ENCODE measurements at places on chromosomes 11 and 22.

DNA sequence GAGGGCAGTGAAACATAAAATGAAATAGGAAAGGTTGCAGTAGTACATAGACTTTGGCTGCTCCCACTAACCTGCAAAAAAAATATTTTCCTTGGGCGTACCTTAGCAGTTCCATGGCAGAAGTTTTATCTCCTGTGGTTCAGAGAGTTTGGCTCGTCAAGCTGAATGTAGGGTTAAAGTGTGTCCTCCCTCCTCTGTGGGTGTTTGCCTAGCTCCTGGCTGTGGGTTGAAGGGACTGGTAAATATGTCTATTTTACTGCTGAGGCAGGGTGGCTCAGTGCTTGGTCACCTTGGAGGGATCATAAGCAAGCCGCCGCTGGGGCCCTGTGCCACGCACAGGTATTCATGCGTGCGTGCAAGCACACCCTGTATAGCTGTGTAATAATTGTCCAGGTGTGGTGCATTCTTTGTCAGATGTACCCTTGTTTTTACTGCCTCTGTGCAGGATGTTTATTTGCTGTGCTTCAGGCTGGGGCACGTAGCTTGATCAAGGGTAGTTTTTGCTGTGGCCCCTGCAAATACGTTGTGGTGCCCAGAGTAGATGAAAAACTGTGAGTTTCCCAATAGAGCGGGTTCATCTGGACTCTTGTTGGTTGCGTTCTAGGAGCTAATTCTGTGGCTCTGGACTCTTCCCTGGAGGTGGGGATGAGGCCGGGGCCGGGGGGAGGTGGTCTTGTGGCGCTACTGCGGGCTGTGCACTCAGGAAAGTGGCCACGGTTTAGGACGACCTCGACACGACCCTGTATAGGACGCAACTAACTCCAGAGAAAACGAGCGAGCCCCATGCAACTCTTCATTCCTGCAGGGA is 732 bp upstream of the SORL1 start:
- no peak for DNase-seq

- no peak for DNase-seq
Observed at GRCh38 chr22:46230262-46230901, 19.7 kb downstream of the CDPF1 start.

GRCh38 chr11:12270215-12270797 is 107.1 kb upstream of the PARVA start:
- no peak for DNase-seq

GRCh38 chr22:36963302-36963701 is 49.9 kb downstream of the CSF2RB start:
- no peak for DNase-seq

DNA sequence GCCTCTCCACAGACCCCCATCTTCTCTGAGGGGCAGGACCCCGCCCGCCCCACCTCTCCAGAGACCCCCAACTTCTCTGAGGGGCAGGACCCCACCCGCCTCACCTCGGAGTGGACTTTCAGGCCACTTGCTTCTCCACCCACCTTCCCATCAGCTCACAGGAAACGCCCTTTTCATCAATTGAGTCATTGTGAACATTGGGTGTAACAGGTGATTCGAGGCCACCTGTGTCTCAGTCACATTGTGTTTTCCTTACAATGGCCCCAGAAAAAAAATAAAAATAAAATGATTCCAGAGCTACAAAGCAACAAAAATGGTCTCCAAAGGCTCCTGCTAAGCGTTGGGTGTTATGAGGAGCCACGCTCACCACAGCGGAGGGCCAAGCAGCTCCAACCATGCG is 36.0 kb downstream of the BRD1 start:
- DNase-seq, result no peak

DNA sequence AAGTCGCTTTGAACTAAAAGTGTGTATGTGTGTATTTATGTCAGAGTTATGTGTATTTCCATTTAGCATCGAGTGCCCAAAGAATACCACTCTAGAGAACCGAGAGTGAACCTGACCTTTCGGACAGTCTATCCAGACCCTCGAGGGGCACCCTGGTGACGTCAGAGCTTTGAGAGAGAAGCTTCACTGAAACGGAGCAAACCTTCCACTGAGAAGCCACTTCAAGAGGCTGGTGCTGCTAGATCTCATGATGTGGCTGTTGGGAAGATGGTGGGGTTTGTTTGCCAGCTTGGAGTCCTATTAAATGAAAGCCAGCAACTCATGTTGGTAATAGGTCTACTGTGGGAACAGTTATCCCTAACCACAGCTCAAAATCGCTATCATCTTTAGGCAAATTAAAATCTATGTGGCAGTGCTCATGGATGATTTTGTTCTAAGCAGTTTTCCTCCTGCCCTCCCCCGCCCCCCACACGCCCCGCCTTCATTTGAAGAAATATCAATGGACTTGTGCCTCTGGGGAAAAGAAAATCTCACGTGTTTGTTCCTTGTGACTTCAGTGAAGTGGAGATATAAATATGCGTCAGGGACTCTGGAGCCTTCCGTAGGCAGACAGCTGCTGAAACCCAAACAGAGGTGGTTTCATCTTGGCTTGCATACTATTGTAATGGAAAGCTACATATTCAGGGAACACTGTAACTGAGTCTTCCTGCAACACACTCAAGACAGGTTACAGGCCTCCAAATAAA is 22.4 kb upstream of the C11orf96 start:
- DNase-seq, result no peak

- no peak for DNase-seq
Observed at GRCh38 chr11:66488957-66489356, 8.7 kb downstream of the DPP3 start.

GRCh38 chr11:12889243-12889642 is 119.9 kb upstream of the RASSF10 start:
- peak; percentile 39 for DNase-seq

DNA sequence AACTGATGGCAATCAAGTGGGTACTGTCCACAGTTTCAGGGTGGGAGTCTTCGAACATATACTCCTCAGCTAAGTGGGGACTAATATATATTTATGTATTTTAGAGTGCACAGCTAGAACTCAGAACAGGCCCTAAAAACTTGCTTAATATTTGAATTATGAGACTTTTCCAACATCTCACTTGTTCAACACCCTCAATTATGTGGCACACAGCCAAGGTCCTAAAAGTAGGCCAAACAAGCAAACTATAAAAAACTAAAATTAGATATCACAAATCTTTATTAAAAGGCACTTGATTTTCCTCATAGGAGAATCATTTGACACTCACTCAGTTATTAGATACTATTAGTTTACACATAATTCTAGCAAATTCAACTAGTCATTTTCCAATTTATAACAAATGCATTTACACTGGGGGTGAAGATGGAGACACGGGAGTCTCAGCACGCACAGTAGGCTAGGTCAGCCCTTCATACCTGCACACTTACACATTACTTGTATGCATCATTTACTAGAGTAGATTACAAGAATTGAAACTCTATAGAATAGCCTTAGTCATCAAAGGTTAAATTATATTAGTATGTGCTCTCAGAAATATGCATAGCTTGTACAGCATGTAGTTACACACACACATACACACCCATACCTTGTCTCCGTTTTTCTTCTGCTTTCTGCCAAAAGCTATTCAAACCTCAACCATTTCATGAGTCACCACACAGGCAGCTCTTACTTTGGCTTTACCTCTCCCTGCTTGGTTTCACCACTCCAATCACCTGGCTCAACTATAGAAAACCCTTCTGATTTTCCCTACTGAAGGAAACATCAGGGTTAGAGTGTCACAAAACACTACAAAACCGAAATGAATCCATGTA is 171.5 kb downstream of the SBF2 start:
- peak; percentile 100 for DNase-seq

GRCh38 chr11:103927535-103927934 is 108.9 kb upstream of the DDI1 start:
- peak; percentile 33 for DNase-seq

All from bronchial epithelial cell (primary cell).